Stomach (tissue), 19 donors: ENCODE measurements at places on chromosomes 3 and 15. TPM values are rescaled to one million over a fixed set of nuclear protein-coding genes. Genes with fewer than 3 reads are reported as not detected.

The RYR3 gene
- 5.4 TPM for total RNA-seq

The NR2E3 gene
- total RNA-seq, result not detected

The ILDR1 gene
- not detected for total RNA-seq

The ERC2 gene
- total RNA-seq, result 1.8 TPM

The HESX1 gene
- not detected for total RNA-seq

- DNase-seq, result no peak
Observed at GRCh38 chr3:97647441-97647982, 117.0 kb upstream of the ARL6 start.
